ENCODE measurements at places on chromosomes 12 and 14.

DNA sequence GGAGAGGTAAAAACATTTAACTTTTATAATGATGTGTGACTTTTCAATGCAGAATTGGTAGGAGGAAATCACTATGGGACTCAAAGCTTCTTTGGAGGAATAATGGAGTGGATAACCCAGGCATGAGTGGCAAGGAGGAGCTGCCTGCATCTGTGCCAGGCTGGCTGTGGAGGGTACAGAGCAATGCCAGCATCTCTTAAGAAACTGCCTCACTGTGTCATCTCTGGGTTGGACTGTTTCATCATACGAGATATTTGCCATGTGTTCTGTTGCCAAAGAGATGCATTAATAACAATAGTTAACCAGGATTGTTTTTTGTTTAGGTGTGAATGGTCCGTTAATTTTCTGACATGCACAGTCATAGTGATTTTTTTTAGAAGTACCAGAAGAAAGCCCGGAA, 183.7 kb upstream of the NTF3 start:
- no peak for DNase-seq

GRCh38 chr12:560691-561390, 101.1 kb downstream of the B4GALNT3 start:
- no peak for DNase-seq

DNA sequence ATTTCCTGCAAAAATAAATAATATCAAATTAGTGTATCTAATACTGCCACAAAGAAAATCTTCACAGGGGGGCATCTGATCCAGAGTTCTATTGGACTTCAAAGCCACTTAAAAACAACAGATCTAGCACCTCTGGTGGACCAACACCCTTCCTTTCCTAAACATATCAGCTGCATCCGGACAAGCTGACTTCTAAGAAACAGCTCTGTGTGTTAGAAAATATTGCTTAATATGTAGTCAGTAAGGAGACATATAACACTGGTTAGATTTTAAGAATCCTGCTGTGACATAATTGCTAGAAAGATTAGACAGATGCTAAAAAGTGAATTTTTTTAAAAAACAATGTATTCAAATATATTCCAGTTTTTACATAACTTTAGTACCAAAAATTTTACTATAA, 61.1 kb upstream of the PTPRB start:
- no peak for DNase-seq

DNA sequence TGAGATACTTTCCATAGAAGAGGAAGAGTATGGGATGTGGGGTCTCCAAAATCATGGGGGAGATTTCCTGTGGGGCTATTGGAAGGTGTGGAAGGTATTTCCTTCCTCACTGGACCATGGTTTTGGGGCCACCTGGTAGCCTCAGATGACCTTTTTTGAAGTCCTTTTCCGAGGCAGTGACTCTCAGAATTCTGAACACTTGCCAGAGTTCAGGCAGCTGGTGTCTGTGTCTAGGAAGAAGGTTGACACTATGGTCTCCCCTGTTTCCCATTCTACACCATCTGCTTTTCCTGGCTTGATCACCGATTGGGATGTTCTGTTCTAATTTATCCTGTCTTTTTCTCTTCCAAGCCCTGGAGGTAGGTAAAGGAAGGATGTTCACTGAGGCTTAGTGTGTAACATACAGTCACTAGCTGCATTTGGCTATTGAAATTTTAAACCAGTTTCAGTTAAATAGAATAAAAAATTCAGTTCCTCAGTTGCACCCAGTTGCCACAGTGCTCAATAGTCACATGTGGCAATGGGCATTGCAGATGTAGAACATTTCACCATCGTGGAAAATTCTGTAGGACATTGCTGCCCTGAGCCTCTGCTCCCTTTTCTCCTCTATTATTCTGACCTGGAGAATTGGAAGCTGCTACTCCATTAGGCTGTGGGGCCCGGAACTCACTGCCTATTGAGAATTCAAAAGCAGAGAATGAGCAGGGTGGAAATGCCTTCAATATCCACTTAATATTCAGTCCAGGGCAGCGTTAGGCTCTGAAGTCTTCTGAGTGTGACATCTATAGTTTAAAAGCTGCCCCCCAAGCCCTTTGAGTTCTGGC, 11.0 kb upstream of the PLEKHG3 start:
- no peak for DNase-seq

DNA sequence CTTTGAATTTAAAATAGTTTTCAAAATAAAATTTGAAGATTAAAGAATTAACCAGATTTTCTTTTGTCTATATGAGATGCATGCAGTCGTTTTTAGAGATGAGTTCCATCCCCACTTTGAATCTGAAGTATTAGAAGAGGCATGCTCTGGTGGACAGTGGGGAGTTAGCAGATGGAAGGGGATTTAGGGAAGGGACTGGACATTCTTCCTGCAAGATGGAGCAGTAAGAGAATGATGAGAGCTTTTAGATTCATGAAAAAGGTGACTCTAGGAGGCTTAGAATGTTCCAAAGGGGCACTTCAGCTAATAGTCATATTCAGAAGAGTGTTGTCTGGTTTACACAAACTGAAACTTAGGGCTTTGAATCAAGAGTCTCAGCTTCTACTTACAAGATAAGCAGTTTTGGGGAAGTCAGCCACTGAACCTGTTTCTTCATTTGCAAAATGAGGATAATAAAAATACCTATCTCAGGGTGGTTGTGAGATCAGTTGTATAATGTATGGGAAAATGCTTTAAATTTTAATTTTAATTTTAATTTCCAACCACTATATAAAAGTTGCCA, 3.7 kb downstream of the ZBTB1 start:
- DNase-seq: no peak

DNA sequence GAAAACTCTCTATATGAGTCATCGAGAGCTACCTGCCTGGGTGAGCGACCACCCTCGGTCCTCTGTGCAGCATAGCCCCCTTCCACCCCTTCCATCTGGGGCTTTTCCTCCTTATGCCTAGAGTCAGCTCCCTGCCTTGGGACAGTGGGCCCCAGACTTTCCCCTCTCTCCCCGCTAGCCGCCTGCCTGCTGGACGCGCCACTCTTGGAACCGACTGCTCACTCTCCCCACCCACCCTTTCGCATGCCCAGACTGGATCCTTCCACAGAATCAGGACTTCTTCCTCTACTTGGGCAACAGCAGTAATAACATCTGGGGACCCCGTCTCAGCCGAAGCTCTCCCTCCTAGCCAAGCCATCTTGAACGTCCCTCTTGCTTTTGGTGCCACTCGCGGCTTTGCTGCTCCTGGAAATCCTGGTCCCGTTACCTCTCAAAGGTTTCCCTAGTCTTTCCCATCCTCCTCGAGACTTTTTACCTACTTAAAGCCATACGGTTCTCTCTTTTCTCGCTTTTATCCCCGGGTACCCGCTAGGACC, 671 bp downstream of the ESYT1 start:
- no peak for DNase-seq

DNA sequence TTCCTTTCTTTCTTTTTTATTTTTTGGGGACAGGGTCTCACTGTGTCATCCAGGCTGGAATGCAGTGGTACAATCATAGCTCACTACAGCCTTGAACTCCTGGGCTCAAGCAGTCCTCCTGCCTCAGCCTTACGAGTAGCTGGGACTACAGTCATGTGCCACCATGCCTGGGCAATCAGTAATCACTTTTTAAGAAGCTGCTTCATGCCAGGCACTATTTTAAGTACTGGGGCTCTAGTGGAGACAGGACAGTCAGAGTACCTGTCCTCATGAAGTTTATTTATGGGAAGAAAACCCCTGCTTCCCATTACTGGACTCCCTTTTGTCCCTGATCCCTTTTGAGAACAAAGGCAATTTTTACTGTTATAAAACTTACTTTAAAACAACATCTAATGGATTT, 124.0 kb upstream of the NPAS3 start:
- DNase-seq: no peak

DNA sequence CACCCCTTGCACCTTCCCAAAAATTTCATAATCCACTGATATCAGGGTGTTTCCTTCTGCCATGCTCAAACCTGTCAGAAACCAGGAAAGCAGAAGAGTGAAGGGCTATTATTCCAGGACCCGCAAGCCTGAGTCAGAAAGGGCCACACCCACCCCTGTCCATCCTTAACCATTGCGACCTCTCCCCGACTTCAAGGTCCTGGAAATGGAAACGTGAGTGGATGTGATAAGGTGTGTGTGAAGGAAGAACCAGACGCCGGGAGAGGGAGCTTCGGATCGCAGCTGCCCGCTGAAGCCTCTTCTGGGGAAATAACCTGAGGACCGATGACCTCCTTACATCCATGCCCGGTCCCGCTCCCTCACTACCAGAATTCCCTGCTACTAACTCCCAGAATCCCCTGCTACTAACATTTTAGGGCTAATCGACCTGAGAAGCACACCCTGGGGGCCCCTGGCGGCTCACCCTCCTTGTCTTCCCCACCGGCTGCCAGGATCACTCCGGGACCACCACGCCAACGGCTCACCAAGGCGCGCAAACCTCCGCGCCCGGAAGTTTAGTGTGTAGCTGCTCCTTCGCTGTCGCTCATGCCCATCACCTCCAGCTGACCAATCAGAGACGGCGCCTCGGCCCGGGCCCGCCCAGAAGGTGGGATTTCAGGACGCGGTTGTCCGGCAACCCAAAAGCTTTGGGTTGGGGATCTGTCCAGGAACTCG, at the start of gene ACYP1:
Gene ACYP1 (minus strand): TSS at position 534 of the 714 bp plus-strand sequence. CDS start 471 bp downstream, at position 63.
- peak; percentile 92 for DNase-seq

DNA sequence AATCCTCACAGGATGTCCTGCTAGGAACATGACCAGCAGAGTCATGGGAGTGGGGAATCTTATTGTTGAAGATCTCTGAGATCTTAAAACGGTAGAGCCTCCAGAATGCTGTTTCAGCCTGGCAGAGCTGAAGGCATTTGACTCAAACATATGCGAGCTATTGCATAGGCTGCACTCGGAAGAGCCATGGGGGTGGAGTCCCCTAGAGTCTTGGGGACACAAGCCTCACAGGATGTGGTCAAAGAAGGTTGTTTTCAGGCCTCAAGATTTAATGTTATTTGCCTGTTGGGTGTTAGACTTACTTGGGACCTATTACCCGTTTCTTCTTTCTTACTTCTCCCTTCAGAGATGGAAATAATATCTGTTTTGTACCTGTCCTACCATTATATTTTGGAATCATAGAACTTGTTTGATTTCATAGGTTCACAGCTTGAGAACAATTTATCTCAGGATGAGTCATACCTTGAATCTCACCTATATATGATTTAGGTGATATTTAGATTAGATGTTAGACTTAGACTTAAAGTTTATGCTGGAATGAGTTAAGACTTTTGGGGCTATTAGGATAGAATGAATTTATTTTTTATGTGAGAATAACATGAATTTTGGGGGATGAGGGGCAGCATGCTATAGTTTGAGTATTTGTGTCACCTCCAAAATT, 172.2 kb upstream of the ATP2B1 start:
- DNase-seq: peak; percentile 76

- DNase-seq: no peak
These were observed 6.4 kb downstream of the SLC15A4 start for GRCh38 chr12:128817111-128818015.

- no peak for DNase-seq
These were observed 5.5 kb downstream of the ACTN1 start for GRCh38 chr14:68973639-68974038.

- peak; percentile 81 for DNase-seq
These were observed 9.0 kb downstream of the ARHGDIB start for GRCh38 chr12:14952299-14952921.

GRCh38 chr14:23147676-23148075, 28.6 kb upstream of the CEBPE start:
- no peak for DNase-seq

GRCh38 chr12:131944601-131945251, 5.0 kb upstream of the EP400 start:
- DNase-seq: no peak

DNA sequence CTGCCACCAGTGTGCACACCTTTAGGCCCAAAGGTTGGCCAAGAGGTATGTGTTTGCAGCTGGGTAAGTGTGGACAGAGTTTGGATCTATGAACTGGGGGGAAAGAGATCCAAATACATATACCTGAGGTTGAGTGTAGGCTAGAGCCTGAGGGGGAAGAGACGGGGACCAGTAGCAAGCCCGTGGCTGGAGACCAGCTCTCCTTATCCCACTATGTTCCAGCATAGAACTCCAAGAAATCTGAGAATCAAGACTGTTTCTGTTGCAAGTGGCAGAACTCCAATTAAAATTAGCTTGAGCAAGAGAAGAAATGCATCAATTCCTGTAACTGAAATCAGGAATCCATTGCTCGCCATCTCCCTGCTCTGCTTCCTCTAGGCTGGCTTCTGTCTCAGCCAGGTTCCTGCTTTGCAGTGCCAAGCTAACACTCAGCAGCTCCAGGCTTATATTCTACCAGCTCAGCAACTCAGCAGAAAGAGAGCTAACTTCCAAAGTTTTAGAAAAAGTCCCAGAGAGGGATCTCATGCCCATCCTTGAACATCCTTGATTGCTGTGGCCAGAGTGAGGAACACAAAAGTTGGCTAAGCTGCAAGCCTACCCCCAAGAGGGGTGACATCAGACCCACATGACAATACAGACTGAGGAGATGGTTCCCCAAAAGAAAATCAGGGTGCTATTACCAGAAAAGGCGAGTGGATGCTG, 1.5 kb upstream of the PCK2 start:
- DNase-seq: no peak

DNA sequence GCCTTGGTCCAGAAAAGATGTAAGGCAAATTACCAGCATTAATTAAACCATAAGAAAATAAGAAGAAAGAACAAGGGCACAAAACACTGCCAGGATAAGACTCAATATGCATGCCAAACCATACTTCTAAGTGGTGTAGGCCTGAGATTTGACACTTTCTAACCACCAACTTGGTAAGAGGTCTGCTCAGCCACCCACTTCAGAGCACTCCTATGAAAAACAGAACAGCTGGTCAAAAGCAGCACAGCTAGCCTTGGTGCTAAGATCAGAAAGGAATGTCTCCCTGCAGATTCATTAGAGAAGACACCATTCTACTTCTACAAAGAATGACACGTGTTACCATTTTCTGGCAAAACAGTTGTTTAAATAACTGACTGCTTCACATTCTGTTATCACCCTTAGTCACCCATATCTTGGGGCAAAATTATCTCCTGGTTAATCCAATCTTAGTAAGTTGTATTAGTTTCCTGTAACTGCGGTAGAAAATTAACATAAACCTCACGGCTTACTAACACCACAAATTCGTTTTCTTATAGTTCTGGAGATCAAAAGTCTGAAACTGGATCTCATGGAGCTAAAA, 13.2 kb downstream of the RPS6KA5 start:
- peak; percentile 10 for DNase-seq

GRCh38 chr14:68657300-68658028, 135.4 kb downstream of the ZFP36L1 start:
- no peak for DNase-seq

GRCh38 chr12:90995010-90995409, 9.8 kb downstream of the EPYC start:
- no peak for DNase-seq

- no peak for DNase-seq
These were observed at the start of gene P2RX2 for GRCh38 chr12:132618683-132619043. Gene P2RX2 (plus strand): TSS chr12:132618776. CDS start chr12:132618817, 41 bp downstream.

- DNase-seq: no peak
These were observed 45.5 kb downstream of the ACADS start for GRCh38 chr12:120771097-120771496.

Data from CD4-positive, alpha-beta T cell treated with Interleukin-15 for 4 hours (primary cell).